ENCODE measurements at places on chromosomes 11 and 22.

- DNase-seq = peak; percentile 29
Observed at GRCh38 chr11:68838572-68838964, 3.1 kb downstream of the CPT1A start.

GRCh38 chr22:35314161-35314942 is 14.7 kb downstream of the TOM1 start:
- no peak for DNase-seq

GRCh38 chr11:65743681-65744025 is 23.1 kb upstream of the RNASEH2C start:
- no peak for DNase-seq

DNA sequence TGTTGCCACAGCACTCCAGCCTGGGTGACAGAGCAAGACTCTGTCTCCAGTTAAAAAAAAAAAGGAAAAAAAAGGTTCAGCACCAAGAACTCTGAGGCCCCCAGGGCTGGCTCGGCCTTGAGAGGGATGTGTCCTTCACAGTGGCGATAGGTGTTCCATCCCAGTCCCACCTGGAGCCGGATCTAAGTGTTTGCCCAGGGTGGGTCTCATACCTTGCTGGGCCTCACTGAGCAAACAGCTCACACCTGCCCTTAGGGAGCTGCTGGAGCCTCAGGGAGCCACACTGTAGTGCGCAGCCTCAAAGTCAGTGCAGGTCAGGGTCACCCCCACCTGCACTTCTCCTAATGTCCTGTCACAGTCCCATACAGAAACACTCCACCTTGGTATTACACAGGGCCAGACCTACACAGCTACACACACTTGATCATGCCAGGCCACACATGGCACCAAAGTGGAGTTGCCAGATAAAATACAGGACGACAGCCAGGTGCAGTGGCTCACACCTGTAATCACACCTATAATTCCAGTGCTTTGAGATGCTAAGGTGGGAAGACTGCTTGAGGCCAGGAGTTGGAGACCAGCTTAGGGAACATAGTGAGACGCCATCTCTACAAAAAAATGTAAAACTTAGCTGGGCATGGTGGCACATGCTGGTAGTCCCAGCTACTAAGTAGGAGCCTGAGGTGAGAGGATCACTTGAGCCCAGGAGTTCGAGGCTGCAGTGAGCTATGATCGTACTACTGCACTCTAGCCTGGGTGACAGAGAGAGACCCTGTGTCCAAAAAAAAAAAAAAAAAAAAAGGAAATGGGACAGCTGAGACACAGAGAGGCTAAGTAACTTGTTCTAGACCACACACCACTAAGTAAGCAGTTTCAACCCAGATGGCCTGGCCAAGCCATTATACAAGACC is 7.3 kb downstream of the STARD10 start:
- DNase-seq = no peak

- DNase-seq = no peak
Observed at GRCh38 chr11:77438487-77438886, 35.4 kb downstream of the PAK1 start.

GRCh38 chr11:83572581-83573496 is 286.7 kb upstream of the CCDC90B start:
- DNase-seq = no peak

DNA sequence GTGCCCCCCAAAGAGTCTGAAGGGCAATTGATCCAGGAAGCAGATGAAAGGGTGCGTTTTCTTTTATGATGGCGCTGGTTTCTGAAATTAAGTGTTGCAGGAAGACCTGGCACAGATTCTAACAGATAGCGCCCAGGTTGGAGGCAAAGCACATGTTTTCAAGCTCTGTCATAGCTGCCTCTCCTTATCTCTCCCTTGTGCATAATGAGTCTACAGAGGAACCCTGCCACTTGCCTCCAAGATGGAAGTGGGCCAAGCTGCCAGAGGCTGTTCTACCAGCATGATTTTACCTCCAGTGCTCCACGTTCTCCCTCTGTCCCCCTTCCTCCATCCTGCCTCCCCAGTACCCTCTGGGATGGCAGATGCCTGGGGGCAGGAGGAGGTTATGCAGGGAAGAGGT is 30.0 kb upstream of the TLCD5 start:
- DNase-seq = no peak

DNA sequence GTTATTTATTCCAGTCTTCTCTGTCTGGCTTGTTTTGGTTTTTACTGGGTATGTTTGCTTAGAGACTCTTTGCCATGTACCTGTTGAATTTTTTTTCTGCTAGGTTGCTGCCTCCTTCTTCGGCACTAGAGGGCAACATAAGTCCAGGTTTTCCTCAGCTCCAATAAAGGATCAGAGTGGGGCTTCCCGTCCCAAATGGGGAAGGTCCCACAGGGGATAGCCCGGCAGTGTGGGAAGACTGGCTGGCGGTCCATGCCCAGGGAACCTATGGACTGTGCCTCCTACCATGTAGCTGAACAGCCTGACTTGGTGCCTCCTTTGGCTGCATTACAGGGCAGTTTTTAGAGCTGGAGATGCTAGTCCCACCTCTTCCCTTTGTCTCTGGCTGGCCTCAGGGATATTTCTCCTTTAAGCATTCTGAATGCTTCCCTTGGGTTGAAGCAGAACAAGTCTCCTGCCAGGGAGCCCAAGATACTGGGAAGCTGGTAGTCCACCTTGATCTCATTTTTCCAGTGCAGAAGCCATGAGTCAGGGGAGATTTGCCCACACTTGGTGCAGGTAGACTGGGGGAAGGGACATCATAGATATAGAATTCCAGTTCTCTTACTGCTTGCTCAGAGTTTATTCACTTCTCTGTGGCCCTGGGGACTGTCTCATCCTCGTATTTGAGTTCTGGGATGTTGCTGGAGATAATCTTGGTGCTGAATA is 60.2 kb downstream of the BRD1 start:
- peak; percentile 45 for DNase-seq

GRCh38 chr11:69482322-69482721 is 859 bp downstream of the LINC01488 start:
- DNase-seq = no peak

GRCh38 chr11:64583296-64584262 is 7.4 kb upstream of the SLC22A12 start:
- DNase-seq = no peak

GRCh38 chr11:76293189-76293631 is 86.9 kb upstream of the WNT11 start:
- DNase-seq = no peak

GRCh38 chr11:94544646-94545263 is 1.0 kb downstream of the FUT4 start:
- DNase-seq = no peak

GRCh38 chr11:57354699-57355098 is 16.5 kb downstream of the P2RX3 start:
- no peak for DNase-seq

DNA sequence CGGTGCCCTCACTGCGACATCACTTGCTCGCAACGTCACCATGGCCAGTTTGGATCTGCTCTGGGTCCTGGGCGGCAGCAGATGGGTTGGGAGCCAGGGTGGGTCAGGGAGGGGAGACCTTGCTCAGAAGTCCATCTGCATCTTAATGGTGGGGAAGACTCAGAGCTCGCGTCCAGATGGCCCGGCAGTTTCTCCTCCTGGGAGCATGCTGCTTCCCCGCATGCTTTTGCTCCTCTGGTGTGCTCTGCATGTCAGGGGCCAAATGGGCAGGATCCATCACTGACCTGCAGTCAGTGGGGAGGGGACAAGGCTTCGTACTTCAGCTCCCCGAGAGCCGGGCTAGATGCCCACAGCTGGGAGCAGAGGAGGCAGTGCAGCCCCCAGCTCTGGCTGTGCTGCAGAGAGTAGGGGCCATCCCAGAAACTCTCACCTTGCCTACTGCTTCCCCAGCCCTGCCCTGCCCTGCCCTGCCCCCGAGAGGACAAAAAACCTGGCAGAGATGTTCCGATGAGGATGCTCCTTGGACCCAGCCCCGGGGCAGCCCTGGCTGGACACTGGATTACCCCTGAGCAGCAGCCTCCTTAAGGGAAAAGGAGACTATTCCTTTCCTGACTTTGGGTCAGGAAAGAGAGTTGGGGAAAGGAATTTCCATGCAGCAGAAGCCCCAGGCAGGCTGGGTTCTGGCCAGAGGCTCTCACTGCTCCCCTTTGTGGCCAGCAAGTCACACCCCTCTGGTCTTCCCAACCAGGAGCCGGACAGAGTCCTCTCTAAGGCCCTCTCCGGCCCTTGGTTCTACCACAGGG is 149.9 kb downstream of the PKNOX2 start:
- DNase-seq = no peak

DNA sequence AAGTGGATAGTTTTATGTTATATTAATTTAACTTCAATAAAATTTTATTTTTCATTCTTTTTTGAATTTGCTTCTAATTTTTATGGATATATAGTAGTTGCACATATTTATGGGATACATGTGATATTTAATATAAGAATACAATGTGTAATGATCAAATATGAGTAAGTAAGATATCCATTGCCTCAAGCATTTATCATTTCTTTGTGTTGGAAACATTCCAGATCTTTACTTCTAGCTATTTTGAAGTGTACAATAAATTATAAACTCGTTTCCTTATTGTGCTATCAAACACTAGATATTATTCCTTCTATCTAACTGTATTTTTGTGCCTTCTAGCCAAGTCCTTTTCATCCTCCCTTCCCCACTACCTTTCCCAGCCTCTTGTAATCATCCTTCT is 17.0 kb downstream of the EXPH5 start:
- DNase-seq = no peak

DNA sequence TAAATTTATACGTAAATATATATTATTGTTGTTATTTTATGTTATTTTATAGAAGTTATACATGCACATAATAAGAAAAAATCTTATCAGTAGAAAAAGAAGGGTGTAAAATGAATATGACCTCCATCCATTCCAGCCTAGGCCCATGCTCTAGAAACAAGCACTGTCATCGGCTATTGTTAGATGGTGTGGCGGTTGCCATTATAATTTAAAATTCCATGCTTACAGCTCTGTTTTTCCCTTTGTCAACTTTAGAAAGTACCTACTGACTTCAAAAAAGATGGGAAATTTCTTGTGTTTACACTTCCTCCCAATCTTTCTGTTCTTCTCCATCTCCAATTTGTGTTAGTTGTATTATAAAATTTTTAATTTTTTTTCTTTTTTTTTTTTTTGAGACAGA is 61.9 kb upstream of the RDX start:
- DNase-seq = no peak

GRCh38 chr11:100932474-100933100 is 197.0 kb downstream of the PGR start:
- DNase-seq = no peak

- DNase-seq = no peak
Observed at GRCh38 chr11:121249039-121249663, 43.4 kb upstream of the SC5D start.

- DNase-seq = no peak
Observed at GRCh38 chr11:73931039-73931645, 19.7 kb upstream of the DNAJB13 start.

GRCh38 chr11:65066805-65067291 is 8.5 kb upstream of the NAALADL1 start:
- DNase-seq = no peak

DNA sequence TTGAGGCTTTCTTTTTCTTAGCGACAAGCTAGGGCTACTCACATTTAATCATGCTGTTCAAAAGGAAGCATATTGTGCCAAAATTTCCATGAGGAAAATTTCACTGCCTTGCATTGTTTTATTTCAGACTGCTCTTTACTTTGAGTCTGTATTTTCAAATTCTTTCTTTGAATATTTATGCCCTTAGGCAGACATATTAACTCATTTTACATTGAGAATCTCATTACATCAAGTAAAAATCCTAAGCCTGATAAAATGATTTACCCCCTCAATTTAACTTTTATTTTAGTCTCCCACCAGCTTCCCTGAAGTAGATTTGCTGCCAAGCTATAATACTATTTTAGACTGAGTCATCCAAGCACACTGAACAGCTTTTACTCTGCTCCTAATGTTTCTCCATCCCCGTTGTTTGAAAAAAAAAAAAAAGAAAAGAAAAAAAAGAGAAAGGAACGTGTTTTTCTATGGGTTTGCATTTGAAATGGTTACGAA is 189.3 kb upstream of the MTMR2 start:
- no peak for DNase-seq

- DNase-seq = no peak
Observed at GRCh38 chr11:1293619-1294015, 15.8 kb downstream of the TOLLIP start.

DNA sequence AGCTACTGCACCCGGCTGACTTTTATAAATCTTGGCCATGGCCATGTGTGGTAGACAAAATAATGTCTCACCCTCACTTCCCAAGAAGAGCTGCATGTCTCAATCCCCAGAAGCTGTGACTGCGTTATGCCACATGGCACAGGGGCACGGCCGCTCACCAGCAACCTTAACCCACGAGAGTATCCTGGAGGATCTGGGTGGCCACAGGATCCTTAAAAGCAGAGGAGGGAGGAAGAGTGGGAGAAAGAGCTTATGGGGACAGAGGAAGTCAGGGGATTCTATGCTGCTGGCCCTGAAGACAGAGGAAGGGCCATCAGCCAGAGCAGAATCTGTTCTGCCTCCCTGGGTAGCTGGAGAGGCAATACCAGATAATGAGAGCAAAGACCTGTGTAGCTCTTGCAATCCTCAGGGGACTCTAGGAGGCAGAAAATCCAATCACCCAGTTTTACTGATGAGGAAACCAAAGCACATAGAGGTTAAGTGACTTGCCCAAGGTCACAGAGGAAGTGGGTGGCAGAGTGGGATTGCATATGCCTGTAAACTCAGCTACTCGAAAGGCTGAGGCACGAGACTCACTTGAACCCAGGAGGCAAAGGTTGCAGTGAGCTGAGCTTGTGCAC is 55.3 kb downstream of the CELSR1 start:
- no peak for DNase-seq

- no peak for DNase-seq
Observed at GRCh38 chr22:49106096-49106841, 721.4 kb downstream of the BRD1 start.

DNA sequence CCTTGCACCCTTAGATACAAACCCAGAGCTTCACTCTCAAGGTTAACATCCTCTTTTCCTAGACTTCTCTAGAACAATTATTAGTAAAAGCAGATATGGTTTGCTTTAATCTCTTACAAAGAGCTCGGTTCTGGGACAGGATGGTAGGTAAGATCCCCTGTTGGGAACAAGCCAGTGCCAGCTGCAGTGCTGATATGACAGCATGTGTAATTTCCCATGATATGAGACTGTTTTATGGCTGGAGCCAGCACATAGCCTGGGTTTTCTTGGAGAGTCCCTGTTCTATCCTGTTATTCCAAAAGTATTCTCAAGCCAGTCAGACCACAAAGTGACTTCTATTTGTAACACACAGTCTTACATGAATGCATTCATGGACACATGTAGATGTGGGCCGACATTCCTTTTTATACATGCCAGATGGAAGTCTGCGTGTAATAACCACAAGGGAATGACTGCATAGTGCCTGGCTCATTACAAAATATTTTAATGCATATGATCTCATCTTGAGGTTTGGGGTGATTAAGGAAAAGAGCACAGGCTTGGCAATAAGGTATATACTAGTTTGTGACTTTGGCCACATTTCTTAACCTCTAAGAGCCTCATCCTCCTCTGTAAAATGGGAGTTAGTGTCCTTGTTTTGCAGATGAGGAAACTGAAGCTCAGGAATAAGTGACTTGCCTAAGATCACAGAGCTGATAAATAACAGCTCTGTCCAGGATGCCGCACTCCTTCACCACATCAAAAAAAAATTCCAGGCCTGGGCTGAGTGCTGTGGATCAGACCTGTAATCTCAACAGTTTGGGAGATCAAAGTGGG is 21.8 kb downstream of the CLMP start:
- DNase-seq = no peak

Data from CD4-positive, alpha-beta T cell treated with Interleukin-1 beta for 1 hour (primary cell).